ENCODE measurements at places on chromosomes 6 and 20.

- DNase-seq, result no peak
These were observed 560.0 kb downstream of the C6orf118 start for GRCh38 chr6:164749221-164750064.

DNA sequence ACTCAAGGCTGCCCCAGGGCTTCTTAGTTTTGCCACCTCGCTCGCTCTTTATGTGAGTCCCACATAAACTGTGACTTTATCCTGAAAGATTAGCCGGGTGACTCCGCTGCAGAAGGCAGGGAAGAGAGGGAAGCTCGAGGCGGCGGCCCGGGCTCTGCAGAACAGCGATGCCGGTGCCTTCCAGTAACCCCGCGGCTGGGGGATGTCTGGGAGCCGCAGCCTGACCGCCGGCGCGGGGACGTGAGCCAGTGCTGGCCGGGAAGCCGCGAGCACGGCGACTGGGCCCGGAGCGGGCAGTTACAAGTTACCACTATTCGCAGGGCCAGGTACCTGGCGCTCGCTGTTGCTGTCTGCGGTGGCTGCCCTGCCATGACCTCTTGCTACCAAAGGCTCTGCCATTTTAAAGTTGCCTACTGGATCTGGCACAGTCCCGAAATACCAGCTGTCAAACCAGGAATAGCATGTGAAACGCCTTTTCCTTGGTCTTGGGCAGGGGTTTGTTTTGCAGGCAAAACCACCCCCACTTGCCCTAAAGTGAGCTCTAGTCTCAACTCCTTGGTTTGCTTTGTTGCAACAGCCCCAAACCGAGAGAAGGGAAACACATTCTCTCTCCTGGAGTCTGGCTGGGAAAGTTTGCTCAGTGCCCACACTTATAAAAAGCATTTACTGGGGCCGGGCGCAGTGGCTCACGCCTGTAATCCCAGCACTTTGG lies 124.0 kb upstream of the SLC2A12 start:
- no peak for DNase-seq

- DNase-seq, result no peak
These were observed 62.4 kb downstream of the TNFRSF21 start for GRCh38 chr6:47247227-47247797.

GRCh38 chr6:157669747-157670216 lies 153.3 kb upstream of the SNX9 start:
- no peak for DNase-seq

DNA sequence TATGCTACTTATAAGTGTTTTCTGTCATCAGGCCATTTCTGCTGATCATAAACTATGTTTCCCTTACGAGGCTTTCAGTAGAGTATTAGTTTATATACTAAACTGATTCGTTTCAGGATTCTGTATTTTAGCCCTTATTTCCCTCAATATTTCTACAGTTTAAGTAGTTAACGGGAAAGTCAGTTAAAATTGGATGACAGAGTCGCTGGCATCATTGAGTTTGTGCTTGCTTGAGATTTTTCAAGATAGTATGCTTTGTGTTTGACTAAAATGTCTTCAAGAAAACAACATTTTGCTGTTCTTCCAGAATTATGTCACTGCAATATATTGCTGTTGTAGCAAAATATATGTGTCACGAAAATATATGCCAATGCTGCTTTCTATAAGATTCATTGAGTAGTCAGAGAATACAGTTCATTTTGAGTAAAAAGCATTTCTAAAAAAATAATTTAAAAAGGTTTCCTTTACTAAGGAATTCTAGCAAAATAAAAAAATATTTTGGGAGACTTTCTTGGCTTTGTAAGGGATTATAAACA lies 51.4 kb downstream of the NCOA7 start:
- DNase-seq, result no peak

- DNase-seq, result no peak
These were observed 6.2 kb downstream of the VEGFA start for GRCh38 chr6:43776115-43776798.

DNA sequence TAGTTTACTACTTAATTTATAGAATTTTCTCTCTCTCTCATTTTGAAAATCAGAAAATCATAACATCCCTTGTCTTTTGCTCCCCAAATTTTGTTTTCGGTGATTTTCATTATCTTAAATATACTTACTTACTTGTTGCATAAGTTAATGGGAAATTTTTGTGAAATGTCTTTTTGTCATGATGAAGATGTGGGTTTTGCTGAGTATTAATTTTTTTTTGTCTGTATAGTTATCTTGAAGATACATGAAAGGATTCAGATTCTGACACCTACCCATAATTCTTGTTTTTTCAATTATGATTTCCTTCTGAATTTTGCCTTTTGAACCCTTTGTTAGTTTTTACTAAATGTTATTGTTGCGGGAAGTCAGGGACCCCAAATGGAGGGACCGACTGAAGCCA lies 817.9 kb downstream of the EYS start:
- DNase-seq, result no peak

GRCh38 chr20:10428008-10428407 lies 6.0 kb downstream of the MKKS start:
- DNase-seq, result no peak

GRCh38 chr6:37130704-37131103 lies 39.2 kb upstream of the PIM1 start:
- DNase-seq, result no peak

- DNase-seq, result no peak
These were observed 23.6 kb downstream of the BCL2L1 start for GRCh38 chr20:31698803-31699718.

- DNase-seq, result no peak
These were observed 46.6 kb upstream of the UST start for GRCh38 chr6:148700047-148700715.

- DNase-seq, result no peak
These were observed 96.1 kb upstream of the ARMC2 start for GRCh38 chr6:108751851-108752732.

DNA sequence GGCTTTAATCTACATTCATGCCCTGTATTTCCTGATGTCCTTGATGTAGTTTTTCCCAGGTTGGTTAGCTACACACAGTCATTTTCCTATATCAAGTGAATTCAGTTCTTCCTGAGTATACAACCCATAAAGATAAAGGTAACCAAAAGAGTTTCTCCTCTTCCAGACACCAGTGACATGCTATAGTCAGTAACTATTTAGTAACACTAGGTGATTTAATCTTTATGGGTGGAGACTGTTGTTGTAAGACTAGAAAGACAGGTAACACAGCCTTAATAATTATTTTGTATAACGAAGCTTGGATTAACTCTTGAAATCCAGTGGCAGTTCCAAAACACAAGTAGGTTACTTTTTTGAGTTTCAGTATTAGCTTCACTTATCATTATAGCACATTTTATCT lies 17.6 kb downstream of the MCUR1 start:
- no peak for DNase-seq

DNA sequence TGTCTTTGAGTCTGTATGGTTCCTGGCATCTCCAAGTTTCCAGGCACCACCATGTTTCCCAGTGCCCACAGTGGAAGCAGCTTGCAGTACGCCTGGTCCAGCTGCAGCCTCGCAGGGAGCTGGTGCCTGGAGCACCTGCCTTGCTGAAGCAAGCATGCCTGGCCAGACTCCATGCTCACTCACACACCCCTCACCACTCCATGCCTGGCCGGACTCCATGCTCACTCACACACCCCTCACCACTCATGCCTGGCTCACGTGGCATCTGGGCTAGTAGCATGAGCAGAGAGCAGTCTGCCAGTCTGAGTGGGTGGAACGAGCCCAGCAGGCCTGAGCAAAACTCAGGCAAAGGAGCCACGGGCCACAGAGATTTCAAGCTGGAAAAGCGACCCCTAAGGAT lies 214.3 kb downstream of the TFAP2C start:
- no peak for DNase-seq

DNA sequence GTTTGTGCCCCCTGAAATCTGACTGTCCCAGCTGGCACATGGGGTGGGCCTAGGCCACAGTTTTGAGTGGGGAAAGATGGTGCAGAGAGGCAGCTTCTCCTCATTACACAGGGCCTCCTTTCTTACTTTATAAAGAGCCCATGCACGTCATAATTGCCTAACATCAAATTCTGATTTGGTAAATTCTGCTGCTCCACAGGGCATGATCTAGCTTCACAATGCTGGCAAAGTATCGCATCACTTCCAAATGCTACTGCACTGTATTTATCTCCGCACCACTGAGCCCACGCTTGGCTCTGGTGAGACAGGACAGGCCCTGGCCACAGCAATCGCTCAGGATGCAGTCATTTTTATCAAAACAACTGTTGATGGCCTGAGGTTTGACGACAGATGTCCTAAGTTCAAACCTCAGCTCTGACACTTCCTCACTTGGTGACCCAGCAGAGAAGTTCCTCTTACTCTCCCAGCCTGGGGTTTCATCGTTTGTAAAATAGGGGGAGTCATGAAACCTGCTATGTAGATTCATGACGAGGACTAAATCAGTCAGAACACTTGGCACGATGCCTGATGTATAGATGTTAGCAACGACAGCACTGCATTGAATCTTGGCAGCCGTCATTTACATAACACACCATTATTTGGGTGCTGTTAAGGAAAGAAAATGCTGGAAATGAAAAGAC lies 187.9 kb downstream of the TTLL2 start:
- DNase-seq, result no peak

DNA sequence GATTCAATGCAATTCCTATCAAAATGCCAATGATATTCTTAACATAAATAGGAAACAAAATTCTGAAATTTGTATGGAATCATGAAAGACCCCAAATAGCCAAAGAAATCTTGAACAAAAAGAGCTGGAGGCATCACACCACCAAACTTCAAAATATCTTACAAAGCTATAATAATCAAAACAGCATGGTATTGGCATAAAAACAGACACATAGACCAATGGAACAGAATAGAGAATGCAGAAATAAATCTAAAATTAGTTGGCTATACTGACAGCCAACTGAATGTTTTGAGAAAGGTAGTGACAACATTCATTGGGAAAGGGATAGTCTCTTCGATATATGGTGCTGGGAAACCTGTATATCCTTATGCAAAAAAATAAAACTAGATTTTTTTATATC lies 121.9 kb upstream of the ASCC3 start:
- no peak for DNase-seq

GRCh38 chr20:25859649-25860530 lies 163.2 kb upstream of the ZNF337 start:
- DNase-seq, result no peak

DNA sequence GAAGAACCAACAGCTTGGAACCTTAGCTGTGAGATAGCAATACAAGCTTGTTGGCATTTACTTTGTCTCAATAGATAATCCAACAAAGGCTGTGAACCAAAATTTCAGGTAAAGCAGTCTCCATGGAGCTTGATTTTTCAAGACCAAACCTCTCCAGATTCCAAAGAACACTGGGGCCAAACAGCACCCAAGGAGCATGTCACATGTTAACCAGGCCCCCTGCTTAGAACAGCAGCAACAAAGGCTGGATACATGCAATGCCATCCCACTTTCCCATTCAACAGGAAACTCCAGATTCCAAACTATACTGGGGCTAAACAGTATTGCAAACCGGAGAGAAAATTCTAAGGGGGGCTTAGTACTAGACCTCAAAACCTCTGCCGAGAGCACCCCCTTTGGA lies 15.8 kb upstream of the RNASET2 start:
- DNase-seq, result no peak

DNA sequence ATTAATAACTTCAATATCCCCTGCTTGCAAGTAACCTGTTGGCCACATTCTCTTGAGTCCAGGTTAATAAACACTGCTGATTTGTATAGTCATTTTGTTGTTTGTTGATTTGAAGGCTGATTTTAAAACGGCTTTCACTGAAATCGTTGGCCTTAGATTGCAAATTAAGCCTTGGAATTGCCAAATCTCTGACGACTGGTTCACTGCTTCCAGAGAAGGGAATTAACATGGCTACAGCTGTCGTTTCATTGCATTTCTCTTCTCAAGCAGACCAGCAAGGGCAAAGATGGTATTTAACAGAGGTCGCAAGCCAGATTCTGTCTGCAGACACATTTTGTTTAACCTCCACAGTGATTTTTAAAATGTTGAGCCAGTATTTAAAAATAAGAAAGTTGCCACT lies 470.9 kb downstream of the TFAP2A start:
- DNase-seq, result no peak

GRCh38 chr20:57043669-57044268 lies 222.7 kb downstream of the BMP7 start:
- DNase-seq, result no peak

DNA sequence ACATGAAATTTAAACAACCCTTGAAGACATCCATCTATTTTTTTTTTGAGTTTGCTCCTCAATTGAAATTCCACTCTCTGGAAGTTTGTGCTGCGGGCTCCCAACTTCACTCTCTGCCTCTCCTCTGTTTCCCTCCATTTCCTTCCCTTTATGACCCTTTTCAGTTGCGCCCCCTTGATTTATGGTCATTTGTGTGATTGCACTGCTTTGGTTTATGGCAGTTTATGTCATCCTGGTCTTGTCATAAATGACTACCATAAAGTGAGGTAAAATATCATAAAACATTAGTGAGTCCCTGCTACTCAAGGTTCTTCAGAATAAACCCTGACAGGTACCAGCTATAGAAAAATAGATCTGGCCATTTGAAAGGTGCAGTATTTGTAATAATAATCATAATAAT lies 348.3 kb upstream of the ZFP64 start:
- DNase-seq, result no peak

DNA sequence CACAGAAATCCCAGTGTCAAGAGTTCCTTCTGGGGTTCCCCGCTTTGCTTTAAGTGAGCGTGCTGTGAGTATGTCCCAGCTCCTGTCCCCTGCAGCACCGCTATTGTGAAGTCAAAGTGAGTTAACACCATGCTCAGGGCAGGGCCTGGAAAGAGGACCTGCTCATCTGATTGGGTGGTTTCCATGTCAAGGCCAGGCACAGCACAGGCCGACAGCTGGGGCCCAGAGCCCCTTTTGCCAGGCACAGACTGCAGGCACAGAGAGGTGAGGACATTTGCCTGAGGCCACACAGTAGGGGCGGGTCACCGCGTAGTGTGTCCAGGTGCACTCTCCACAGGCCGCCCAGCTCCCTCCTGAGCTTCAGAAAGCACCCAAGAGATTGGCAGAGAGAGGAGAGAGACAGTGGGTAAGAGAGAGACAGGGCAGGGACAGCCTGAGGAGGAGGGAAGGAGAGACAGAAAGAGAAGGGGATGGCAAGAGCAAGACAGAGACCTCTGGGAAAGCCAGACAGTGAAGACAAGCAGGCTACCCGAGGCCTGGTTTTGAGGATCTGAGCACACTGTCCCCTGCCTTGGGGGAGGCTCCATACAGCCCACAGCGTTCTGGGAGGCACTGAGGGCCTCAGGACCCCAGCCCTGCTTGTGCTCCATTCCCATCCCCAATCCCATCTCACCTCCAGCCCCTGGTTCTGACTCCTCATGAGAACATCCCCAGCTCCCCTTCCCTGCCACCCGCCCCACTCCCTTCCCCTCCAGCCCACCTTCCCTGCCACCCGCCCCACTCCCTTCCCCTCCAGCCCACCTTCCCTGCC lies 6.5 kb upstream of the BPIFB1 start:
- DNase-seq, result no peak

- DNase-seq, result no peak
These were observed 14.9 kb downstream of the SYCP2L start for GRCh38 chr6:10901770-10902169.

- DNase-seq, result no peak
These were observed 245.9 kb downstream of the DLL1 start for GRCh38 chr6:170044836-170045562.
